ENCODE measurements at places on chromosomes 16 and 17.

- DNase-seq: no peak
Observed at GRCh38 chr17:539066-539465, 175.6 kb downstream of the VPS53 start.

GRCh38 chr16:13143551-13143950 is 242.2 kb downstream of the SHISA9 start:
- no peak for DNase-seq

DNA sequence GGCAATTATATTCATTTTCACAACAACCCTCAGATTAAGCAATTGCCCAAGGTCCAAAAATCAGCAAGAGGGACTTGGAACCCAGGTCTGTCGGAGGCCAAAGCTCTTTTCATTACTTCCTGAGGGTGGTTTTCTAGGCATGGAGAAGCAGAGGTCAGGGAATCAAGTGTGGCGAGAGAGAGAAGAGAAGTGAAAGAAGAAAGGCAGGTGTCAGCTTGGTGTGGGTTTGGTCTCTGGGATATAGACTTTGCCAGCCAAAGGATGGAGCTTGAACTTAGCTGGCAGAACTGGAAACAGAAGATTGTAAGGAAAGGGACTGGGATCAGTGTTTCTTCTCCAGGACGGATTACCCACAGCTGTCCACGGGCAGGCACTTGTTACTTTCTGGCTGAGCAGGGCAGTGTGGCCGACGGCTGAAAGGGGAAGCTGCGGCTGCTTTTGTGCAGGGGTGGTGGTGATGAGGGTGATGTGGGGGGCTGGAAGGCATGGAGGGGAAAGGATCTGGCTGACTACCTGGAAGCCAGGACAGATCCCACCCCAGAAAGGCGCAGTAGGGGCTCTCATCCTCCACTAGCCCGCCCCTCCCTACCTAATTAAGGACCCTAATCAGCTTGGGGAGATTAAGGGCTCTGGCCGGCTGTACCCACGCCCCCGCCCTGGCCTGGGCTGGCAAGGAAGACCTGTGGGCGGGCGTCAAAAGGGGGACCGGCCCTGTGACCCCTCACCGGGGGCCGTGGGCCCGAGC is at the start of gene GUCY2D:
Gene GUCY2D (plus strand): TSS at position 640 of the 745 bp plus-strand sequence. CDS start 433 bp downstream, outside the sequence.
- DNase-seq: no peak

DNA sequence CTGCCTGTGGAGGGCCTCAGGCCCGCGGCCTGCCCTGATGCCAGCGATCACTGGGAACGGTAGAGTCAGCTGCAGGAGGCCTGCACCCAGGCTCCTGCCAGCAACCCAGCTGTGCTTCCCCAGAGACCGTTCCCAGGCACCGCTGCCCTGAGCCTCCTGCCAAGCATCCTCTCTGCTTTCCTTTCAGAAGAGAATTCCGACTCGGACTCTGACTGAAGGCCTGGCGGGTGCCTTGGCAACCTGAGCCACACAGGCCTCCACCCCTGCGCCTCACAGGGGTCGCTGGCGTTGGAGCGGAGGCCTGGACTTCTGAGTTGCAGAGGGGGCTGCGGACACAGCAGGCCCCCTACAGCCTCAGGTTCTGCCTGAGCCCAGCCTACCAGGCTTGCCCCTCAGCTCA is 7.9 kb downstream of the CMTM3 start:
- no peak for DNase-seq

GRCh38 chr17:46182961-46183360 is 10.3 kb downstream of the KANSL1 start:
- peak; percentile 17 for DNase-seq

DNA sequence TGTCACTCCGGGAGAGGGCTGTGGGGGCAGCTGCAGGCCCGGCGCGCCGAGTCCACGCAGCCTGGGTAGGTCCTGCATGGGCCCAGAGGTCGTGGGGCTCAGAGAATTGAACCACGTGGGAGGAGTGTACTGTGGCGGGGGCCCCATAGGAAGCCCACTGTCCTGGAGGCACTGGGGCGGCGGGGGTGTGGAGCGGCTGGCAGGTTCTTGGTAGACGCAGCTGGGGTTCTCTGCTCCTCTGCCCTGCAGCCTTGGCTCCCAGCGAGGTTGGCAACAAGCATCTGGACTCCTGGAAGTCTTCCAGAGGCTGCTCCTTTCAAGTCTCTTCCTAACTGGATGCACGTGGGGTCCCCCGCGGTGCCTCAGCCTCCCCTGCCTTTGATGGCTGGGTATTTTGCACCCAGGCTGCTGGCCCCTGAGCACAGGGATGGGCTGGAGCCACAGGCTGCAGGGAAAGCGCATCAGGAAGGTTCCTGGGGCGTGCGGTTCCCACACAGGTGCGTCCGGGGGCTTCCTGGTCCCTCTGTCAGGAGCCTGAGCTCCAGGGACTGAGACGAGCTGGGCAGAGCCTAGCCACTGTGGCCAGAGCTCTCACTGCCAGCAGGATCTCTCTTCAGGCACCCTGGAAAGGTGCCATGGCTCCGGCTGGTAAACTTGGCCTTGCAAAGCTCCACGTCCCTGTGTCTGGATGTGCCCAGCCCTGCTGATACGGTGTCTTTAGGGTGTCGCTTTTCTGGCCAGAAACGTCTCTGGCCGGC is 9.3 kb downstream of the KCTD5 start:
- no peak for DNase-seq

DNA sequence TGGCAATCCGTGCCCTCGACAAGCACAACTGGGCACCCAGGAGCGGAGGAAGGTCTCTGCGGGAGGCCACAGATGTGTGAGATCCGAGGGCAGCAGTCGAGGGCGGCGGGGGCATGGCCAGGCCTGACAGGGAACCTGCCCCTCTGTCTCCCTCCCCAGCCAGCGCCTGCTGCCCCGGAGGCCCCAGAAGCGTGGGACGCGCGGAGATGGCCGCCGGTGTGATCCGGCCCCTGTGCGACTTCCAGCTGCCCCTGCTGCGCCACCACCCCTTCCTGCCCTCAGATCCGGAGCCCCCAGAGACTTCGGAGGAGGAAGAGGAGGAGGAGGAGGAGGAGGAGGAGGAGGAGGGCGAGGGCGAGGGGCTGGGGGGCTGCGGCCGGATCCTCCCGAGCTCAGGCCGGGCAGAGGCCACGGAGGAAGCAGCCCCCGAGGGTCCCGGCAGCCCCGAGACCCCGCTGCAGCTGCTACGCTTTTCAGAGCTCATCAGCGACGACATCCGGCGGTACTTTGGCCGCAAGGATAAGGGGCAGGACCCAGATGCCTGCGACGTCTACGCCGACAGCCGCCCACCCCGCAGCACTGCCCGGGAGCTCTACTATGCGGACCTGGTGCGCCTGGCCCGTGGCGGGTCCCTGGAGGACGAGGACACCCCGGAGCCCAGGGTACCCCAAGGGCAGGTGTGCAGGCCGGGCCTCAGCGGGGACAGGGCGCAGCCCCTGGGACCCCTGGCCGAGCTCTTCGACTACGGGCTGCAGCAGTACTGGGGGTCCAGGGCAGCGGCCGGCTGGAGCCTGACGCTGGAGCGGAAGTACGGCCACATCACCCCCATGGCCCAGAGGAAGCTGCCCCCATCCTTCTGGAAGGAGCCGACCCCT is 1.7 kb downstream of the PERCC1 start:
- no peak for DNase-seq

GRCh38 chr16:90053902-90054500 is 23.1 kb downstream of the PRDM7 start:
- DNase-seq: no peak
